ENCODE measurements at places on chromosomes 1 and 21.

DNA sequence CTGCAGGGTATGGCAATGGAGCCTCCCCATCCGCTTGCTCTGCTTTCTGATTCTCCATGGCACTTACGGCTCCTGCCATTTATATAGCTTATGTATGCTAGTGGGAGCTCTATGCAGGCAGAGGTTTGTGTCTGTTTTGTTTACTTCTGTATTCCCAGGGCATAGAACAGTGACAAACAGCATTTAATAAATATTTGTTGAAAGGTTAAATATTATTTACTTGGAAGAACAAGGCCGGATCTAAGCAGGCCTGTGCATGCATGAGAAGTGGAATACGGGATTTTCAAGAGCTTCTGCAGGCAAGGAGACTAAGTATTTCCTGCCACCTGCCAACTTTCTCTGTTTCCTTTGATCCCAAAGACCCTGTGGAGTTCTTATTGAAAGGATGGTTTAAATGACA, 90.7 kb downstream of the XCL2 start:
- no peak for DNase-seq

GRCh38 chr1:234969011-234969441, 159.6 kb downstream of the TOMM20 start:
- no peak for DNase-seq

- DNase-seq = no peak
These were observed 216.0 kb downstream of the HIVEP3 start for GRCh38 chr1:41702771-41703170.

- DNase-seq = no peak
These were observed 63.1 kb upstream of the GPR88 start for GRCh38 chr1:100474834-100475233.

DNA sequence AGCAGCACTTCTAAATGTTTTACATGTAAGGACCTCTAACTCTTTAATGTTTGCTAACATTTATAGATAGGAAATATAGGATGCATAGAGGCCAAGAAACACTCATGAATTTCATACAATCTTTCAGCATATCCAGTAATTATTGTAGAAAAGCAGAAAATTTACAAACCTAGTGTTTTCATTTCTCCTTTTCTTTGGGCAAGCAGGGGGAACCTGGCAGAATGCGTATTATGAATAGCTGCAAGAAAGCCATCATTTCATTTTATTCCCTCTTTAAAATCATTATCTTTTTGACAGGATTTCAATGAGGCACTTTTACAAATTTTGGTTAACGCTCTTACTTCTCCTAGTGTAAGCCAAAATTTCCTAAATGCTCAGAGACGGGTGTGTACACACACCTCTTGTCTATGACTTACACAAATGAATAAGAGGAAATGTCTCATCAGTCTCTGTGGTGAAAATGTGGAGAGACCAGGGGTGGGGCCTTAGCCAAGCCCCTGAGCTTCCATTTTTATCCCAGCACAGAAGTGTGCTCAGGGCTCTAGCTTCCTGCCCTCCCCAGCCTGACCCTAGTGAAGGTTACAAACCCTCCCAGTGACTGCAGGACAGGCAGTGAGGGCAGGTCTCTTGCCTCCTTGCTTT, 91.6 kb downstream of the LRRC8C start:
- DNase-seq = no peak

DNA sequence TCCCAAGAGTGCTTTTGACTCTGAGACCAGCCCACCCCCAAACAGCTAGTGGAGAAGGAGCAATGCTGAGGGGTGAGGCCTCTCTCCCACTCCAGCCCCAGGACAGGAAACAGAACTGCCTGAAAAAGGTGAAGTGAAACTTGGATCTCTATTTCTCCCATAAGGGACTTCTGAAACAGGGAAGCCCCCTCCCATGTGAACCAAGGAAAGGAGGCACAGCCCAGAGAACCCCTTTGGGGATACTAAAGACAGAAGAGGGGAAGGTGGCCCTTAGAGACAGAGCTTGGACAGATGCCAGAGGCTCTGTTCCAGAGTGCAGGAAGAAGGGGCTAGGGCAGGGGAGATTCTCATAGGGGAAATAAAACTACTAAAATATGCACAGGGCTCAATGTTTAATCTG, 2.9 kb downstream of the TNFAIP8L2 start:
- no peak for DNase-seq

DNA sequence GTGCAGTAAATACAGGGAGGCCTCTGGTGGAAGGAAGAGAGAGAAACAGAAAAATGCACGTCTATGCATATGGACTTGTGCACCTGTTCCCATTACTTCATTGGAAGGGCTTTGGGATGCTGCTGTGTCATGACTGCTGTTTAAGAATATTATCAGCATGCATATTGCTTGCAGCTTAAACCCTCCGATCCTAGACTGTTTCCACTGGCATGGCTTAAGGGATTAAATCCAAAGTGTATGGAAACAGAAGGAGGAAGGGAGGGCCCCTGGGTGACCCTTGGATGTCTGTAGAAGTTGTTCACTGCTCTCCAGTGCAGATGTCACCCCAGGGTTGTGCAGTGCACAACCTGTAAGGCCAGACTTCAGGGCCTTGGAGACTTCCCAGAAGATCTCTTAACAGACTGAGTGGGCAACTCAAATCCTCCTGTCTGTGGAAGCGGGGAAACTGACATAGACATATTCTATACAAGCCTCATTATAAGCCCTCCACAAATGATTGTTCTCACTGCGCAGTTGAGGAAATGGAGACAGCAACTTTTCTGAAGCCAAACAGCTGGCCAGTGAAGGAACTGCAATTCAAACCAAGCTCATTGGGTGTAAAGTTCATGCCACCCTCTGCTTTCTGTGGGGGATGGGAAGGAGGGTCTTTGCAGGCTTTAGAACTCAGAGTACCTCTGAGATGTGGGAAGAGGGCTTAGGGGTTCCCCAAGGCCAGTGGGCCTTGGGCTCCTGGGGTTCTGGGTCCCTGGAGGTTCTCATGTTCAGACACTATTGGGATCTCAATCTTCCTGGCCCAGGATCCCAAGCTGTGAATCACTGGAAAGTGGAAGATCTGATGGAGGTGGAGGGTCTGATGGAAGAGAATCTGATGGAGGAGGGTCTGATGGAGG, 73.8 kb downstream of the UMODL1 start:
- no peak for DNase-seq

- no peak for DNase-seq
These were observed 76.9 kb upstream of the GFI1 start for GRCh38 chr1:92563457-92564216.

- DNase-seq = no peak
These were observed 20.3 kb upstream of the BMP8B start for GRCh38 chr1:39808784-39809517.

DNA sequence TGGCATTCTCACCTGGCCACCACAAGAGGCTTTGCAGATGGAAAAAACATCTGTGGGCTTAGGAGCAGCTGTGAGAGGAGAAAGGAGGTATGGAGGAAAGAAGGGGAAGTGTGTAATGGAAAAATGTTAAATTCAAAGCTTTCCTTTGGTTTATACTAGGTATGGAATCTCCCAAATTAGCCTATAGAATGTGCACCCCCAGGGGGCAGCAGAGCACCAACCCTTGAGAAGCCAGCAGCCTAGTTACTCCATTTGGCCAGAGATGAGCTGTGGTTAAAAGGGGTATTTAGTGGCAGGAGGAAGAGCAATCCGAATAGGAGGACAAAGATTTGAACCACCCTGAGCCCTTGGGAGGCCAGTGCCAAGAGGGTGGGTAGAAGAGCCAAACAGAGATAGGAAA, 97.5 kb upstream of the CTTNBP2NL start:
- peak; percentile 52 for DNase-seq

All from iPS DF 6.9 (cell line).